ENCODE measurements at places on chromosomes 3 and 15.
A peak's percentile ranks its signal among the peaks of the same experiment; 100 is the strongest.

- peak; percentile 89 for DNase-seq
These were observed 70.5 kb upstream of the MAP4 start for GRCh38 chr3:48086705-48087104.

DNA sequence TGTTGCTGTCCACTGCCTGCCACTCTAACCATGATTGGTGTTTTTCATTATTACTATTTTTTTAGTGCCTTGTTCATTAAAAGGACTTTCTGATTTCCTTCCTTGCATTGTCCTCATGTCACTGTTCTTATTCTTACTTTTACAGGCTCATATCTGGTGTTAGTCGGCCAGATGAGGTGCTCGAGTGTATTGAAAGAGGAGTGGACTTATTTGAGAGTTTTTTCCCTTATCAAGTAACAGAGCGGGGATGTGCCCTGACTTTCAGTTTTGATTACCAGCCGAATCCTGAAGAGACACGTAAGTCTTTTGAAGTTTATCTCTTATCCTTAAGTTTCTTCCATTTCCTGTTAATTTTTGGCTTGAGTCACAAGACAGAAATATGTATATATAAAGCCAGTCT lies 23.2 kb downstream of the QTRT2 start:
- no peak for DNase-seq

DNA sequence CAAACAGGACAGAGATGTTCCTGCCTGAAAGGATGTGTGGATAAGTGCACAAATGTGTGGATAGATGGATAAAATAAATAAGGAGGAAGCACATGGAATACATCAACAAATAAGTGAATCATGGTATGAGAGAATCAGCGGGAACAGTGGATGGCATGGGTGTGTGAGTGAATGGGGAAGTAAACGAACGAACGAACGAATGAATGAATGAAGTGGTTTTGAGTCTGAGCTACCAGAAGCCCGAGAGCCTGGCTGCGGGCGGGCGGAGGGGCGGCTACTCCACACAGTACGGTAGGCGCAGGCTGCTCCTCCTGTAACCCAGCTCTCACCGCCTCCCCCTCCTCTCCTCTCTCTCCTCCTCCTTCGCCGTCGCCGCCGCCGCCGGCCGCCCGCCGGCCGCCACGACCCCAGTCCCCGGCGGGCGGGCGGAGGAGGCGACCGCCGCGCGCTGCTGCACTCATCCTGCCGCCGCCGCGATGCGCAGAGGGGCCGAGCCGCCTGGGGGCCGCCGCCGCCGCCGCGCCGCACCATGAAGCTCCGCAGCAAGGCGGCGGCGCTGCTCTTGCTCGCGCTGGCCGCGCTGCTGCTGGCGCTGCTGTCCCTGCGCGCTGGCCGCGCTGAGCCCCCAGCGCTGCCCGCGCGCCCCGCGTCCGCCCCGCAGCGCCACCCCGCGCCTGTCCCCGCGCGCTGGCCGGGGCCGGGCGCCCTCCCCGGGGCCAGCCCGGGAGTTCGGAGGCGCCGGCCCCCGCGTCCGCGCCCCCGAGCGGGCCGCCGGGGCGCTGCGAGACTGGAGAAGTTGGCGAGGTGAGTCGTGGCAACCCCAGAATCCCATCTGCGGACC lies at the start of gene GXYLT2:
Gene GXYLT2 (plus strand): TSS at position 342 of the 841 bp plus-strand sequence. CDS start 188 bp downstream, at position 530.
- DNase-seq, result peak; percentile 75

DNA sequence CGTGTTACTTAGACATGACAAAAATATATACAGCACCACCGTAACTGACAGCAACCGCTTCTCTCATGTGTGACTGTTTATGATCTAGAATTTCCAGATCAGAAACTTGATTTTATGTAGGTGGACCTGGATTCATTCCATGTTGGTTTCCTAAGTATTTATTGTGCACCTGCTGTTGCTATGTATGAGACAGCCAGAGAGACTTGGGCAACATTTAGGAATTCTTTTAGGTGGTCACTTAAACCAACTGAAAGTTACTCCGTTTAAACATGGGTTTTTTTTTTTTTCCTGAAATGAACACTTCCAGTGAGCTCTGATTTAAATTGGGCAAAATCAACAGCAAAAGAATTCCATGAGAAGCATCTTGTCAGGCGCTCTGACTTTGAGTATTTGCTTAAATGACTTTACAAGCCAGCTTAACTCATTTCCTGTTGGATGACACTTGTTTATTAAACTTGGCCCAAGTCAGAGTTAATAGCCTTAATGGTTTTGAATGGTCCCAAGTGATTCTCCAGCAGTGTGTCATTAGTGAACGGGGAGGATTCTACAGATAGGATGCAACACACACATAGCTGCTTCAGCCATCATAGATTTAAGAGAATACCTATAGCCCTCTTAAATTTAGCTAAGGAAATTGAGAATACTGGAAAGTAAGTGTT lies 31.8 kb downstream of the MITF start:
- DNase-seq, result peak; percentile 50

- no peak for DNase-seq
These were observed 202.2 kb upstream of the CMC1 start for GRCh38 chr3:28039234-28039633.

DNA sequence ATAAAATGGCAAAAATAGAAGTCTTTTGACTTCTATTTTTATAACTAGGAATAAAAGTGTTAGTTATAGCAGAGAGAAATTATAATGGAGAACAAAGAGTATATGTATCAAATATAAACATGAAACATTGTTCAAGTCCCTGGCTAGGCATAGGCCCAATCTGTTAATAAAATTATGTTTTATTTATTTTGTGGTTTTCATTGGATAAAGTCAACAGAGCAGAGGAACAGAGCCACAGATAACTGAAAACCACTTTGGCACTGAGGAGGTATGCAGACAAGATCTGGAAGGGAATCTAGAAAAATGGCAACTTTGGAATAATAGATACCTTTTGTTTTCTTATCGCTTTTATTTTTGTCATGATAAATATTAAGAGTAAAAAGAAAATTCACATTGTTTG lies 50.4 kb upstream of the ICE2 start:
- DNase-seq, result no peak

DNA sequence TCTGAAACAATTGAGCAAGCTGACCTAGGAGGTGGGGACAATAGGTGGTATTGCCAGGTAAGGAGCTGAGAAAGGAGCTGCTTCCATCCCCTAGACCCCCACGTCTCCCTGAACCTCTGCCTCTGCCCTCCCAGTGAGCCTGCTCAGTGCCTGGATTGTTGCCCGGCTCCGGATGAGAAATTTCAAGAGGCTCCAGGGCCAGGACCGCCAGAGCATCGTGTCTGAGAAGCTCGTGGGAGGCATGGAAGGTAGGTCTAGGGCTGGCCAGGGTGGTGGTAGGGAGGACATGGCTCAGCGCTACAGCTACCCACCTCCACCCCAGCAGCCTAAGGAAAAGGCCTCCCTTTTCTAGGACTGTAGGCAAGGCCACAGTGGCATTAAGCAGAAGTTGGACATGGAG lies 13.3 kb downstream of the DUOX1 start:
- DNase-seq, result no peak

All from fibroblast of skin of back (primary cell).